ENCODE measurements at places on chromosomes 2 and 18. TPM values are rescaled to one million over a fixed set of nuclear protein-coding genes. Genes with fewer than 3 reads are reported as not detected.

EML6 gene
- total RNA-seq = 0.64 TPM

C2orf80 gene
- total RNA-seq = not detected

TGOLN2 gene
- total RNA-seq = 47.8 TPM

SCN3A gene
- total RNA-seq = not detected

CCDC141 gene
- 1.0 TPM for total RNA-seq

CIB4 gene
- total RNA-seq = not detected

MYO5B gene
- 9.3 TPM for total RNA-seq

KCNS3 gene
- 7.2 TPM for total RNA-seq

DNA sequence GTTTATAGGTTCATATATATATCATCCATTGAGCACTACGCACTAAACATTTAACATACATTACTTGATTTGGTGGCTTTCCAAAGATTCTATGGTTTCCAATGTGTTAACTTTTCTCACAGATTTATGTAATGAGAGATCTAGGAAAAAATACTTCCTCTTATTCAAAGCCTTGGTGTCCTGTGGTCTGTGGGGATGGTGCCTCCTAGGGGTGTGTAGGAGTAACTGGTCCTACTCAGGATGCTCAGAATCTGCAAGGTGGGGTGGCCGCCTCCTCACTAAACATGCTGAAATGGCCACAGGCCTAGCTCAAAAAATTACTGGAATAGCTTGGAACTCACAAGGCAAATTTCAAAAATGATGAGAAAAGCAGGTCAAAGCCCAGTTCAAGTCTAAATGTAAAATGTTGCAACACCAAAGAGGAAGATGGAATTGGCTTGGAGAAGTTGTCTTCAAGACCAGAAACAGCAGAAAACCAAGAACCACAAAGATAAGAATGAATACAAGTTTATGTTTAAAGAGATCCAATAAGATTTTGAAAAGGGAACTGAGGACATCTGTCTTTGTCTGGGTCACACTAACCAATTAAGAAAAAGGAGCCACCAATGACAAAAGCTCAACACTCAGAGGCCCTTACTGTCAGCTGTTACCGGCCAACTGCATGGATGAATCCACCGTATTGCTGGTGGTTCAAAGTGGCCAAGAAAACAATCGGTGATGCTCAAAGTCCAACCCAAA is 11.5 kb downstream of the GPR55 start:
- DNase-seq = peak; percentile 39

DNA sequence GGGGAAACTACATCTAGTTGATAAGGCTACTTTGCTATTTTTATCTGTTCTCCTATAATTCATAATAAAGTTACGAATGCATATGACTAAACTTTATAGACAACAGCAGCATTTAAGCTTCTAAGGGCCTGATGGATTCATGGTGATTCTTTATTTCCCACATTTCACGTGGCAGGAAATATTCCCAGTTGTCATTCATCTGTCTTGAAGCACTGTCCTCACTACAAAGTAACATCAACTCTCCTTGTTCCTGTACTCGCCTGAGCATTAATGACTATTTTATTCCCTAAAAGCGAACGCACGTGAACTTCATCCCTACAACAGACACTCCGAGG is 2.6 kb downstream of the SATB2 start:
- DNase-seq = no peak

GRCh38 chr18:22816266-22817176 is 116.6 kb upstream of the RBBP8 start:
- DNase-seq = no peak

- no peak for DNase-seq
Observed at GRCh38 chr2:47309952-47310800, 92.8 kb upstream of the MSH2 start.

GRCh38 chr2:64114063-64114911 is 29.9 kb downstream of the PELI1 start:
- no peak for DNase-seq

DNA sequence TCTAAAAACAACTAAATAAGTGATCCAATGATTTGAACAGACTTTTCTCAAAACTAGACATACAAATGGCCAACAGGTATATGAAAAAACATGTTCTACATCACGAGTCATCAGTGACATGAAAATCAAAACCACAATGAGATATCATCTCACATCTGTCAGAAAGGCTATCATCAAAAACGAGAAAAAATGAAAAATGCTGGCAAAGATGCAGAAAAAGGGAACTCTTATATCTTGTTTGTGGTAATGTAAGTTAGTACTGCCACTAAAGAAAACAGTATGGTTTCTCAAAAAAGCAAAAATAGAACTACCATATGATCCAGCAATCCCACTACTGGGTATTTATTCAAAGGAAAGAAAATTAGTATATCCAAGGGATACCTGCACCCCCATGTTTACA is 255.3 kb upstream of the FBXO11 start:
- DNase-seq = no peak

DNA sequence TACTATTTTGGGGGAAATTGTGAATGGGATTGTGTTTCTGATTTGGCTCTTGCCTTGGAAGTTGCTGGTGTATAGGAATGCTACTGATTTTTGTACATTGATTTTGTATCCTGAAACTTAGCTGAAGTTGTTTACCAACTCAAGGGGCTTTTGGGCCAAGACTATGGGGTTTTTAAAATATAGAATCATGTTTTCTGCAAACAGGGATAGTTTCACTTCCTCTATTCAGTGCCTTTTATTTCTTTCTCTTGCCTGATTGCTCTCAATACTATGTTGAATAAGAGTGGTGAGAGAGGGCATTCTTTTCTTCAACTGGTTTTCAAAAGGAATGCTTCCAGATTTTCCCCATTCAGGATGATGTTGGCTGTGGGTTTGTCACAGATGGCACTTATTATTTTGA is 1383.8 kb upstream of the ACVR2A start:
- DNase-seq = no peak

GRCh38 chr2:170073288-170073687 is 104.7 kb upstream of the MYO3B start:
- DNase-seq = no peak

DNA sequence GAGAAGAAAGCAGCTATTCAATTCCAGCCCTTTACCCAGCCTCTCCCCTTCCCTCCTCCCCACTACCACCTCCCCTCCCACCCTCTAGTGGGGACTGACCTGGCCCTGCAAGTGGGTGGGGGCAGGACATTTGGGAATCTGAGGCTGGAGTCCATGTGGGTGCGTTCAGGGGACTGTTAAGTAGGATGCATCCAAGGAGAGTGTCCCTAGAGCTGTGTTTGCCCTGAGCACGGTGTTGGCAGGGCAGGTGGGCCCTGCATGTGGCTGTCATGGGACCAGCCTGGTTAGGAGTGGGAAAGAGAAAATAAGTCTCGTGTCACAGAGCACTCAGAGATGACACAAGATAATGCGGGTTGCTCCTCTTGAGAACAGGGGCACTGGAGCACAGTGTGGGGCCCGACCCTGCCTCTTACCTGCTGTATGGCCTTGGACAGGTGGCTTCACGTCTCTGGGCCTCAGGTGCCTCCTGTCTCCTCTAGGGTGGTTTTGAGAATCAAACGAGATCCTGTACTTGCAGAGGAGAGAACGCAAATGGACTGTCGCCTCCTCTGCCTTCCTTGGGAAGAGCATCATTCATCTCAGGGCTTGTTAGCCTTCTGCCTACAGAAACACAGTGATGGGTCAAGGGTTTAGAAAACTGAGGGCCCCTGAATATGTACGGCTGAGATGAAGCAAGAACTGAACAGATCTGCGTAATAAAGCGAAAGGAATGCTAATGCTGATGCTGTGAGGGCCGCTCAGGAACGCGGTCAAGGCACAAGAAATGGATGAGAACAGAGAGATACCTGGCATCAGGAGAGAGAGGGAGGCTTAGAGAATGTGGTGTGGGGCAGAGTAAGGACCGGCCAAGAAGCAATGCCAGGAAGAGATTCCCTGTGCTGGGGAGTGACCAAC is 187.7 kb upstream of the HAAO start:
- DNase-seq = no peak

GRCh38 chr2:133421516-133422324 is 146.5 kb downstream of the NCKAP5 start:
- DNase-seq = no peak

DNA sequence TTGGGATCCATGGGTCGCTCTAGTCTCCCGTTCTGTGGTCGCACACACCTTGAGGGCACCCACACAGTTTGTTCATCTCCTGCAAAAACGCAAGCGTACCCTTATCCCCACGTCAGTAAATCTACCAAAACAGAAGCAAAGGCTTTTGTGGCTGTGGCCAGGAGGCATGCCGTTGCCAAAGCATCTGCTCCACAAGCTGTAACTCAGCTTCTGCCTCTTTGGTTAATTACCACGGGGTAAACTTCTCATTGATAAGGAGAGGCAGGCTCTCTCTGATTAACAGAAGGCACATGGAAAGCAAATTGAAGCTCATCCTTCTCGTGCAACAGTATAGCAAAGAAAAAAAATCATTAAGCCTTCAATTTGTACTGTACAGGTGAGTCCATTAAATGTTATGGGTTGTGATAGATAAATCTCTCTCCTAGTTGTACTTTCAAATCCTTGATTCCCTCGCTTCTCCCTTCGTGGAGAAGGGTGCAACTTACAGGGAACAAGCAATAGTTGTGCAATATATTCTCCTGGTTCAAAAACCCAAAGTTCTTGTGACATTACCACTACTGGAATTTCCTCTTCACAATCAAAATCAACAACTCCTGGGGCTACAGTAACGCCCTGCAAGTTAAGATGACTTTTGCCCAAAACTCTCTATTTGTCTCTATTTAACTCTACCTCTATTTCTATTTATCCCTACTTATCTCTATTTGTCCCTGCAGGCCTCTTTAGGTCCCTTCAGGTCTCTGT is 10.3 kb downstream of the PECR start:
- DNase-seq = no peak

DNA sequence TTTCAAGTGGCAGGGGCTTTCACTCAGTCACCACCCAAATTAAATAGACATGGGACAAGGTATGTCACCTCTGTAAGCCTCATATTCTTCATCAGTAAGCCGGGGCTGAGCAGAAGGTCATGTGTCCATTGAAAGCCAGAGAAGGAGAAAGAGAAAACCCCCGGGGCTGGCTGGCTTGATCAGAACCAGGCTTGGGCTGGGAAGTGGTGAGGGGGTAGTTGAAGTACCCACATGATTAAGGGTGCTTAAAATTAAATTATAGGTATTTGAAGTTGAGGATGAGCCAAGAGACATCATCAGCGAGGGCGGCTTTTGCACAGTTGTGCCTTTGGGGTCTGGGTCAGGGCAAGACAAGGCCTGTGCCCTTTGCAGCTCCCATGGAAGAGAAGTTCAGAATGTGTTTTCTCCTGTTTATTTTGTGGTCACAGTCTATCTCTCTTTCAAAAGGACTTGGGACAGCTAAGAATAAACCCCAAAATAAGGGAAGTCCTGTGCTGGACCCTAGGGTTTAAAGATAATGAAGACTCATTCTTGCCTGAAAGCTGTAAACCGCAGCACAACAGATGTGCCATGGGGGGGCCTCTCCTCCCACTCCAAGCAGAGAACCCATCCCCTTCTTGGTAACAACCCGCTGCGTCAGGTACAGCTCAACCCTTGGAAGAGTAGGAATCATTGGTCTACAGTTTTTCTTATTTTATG is 10.7 kb downstream of the DBI start:
- DNase-seq = no peak

- no peak for DNase-seq
Observed at GRCh38 chr2:78941751-78942150, 83.8 kb upstream of the REG3G start.

DNA sequence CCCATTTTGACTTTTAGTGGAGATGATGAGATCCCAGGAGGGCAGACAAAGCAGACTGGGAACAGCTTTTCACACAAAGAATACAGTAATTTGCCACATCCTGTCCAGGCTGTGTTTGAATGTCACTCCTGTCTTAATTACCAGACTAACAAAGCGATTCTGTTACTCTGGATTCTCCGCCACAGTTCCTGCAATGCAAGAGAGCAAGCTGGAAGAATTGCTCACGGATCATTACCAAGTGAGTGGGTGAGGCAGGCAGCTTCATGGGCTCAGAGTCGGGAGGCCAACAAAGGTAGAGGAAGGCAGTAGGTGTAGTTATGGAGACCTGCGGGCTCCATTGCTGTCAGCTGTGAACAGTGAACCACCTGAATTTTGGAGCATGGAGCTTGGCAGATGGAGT is 250.5 kb upstream of the ATP5MC3 start:
- no peak for DNase-seq

GRCh38 chr2:177289824-177290628 is 25.5 kb upstream of the NFE2L2 start:
- no peak for DNase-seq

DNA sequence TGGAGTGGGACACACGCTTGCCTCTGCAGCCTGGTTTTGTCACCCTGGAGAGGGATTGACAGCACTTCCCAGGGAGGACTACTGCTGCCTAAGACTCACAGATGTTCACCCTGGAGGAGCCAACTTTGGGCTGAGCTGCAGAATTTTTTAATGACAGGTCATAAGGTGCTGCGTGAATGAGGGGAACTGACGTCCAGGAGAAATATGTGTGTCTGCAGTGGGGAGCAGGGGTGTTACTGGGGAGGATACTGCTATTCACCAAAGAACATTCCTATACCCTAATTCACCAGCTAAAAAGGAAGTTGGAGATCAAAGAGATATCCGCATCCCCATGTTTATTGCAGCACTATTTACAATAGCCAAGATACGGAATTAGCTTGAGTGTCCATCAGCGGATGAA is 144.4 kb downstream of the MGAT5 start:
- DNase-seq = no peak

DNA sequence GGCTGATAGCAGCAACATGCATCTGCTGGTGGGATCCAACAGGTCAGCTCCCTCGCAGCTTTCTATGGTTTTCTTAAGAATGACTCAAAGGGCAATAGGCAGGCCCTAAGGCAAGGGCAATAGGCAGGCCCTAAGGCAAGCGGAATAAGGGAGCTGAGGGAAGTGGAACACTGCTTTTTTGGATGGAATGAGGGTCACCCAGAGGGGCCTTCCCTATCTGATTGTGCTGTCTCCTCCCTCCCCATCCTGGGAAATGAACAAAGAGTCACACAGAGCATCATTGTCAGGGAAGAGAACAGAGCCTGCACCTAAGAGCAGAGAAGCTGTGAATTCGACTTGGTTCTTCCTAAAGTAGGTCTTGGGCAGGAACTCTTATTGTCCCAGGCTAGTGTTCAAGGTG is 43.3 kb upstream of the PTPRM start:
- no peak for DNase-seq

DNA sequence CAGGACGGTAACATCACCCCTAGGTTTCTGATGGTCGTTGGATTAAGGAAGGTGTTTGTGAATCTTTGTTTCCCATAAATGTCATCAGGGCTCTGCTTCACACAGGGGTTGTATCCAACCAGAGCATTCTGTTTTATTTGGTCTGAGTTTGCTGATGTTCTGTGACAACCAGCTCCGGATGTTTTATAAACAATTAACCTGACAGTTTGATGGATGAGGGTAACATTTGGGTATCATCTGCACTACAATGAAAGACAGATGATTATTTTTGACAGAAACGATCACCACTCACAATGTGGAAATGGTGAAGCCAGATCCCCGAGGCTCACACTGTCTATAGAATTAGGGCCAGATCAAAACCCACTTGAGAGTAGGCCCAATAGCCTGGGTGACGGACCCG is 107.1 kb downstream of the CDC42EP3 start:
- no peak for DNase-seq

All from H9 (cell line).